ENCODE measurements at places on chromosomes 6 and 20.

DNA sequence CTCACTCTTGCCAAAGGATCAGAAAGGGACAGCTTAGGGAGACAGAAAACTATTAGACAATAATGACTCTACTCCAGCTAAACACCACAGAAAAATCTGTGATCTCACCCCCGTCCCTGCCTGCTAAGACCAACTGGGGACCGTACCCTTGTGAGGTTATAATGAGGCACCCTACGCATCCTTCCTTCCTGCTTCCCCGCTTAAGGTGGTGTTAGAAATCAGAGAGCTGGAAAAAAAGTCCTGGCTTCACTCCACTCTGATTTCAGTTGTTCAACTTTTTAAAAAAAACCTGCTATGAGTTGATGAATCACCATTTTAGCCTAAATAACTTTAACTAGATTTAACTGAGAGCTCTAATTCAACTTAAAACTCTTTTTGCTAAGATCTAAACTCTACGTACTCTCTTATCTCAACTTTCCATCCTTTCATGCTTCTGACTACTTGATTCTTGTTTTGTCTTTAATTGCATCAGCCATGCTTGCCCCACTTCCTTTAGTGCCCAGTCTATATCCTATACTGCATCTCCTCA, 35.8 kb upstream of the TMEM14A start:
- peak; percentile 32 for DNase-seq

- DNase-seq = peak; percentile 23
Measured at GRCh38 chr6:151723152-151723551, 84.3 kb upstream of the ESR1 start.

- DNase-seq = no peak
Measured at GRCh38 chr20:38092915-38093314, 59.4 kb downstream of the RPRD1B start.

- DNase-seq = no peak
Measured at GRCh38 chr6:44650495-44650894, 263.0 kb downstream of the CDC5L start.

DNA sequence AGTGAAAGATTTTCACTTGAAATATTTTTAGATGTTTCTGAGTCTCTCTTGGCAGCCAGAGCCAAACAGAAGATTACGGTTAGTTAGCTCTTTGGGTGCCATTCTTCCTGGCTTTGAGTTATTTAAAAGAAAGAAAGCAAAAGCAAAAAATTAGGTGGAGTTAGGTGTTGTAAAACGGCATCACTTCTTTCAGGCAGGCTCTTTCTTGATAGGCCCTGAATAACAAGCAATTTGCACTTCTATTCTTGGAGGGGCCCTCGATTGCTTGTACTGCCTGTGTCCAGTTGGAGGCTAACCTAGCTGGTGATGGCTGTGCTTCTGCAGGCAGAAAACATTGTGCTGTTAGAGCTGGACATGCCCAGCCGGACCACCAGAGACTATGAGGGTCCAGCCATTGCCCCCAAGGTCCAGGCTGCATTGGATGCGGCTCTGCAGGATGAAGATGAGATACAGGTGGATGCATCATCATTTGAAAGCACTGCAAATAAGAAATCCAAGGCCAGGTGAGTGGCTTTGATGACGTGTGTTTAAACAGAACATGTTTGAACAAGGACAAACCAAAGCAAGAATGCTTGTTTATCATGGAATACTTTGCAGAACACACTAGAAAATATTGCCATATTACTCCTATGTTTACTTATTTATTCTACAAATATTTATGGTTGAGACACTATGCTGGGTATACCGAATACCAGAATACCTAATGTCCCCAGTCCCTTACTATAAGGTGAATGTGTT, 28.1 kb upstream of the ASXL1 start:
- no peak for DNase-seq

DNA sequence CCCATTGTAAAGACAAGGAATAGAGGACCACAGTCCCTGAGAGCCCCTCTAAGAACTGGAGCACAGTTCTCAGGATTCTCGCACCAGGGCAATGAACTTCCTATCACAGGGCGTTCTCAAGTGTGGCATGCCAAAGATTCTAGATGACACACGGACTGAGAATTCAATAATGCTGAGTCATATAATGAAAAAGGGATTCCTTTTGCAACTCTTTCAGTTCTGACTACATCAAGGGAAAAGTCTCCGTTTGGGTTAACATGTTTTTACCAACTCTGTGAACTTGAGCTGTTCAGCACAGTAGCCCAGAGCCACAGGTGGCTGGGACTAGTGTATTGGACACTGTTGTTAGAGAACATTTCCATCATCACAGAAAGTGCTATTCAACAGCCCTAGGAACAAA, 3.4 kb downstream of the MED20 start:
- DNase-seq = no peak

GRCh38 chr20:34362502-34363061, 491 bp upstream of the ITCH start:
- DNase-seq = no peak

- no peak for DNase-seq
Measured at GRCh38 chr6:53727748-53728147, 62.2 kb upstream of the KLHL31 start.

DNA sequence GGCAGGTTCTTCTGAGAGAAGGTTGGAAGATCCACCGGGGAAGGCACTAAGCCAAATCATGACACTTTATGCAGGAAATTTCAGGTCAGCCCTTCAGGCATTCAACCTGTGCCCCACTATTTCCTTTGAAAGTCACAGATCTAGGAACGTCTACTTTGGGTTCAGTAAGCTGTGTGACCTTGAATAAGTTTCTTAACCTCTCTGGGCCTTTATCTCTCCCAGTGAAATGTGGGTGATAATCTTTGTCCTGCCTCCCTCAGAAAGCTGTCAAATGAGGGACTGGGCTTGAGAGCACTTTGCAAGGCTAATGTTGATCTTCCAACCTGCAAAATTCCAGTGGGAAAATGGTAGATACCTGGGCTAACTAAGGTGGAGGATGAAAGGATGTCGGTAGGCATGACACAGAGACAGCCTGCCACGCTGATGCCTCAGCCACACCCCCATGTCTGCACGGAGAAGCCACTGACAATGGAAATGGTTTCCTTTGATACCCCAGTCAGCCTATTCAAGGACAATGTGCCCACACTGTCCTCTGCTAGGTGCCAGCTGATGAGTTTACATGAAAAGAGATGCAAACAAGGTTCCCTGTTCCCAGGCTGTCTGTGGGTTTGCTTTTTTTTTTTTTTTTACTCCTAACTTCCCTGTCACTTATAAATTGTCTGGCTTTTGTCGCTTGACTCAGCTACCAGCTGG, 9.3 kb downstream of the BNIP5 start:
- DNase-seq = no peak

DNA sequence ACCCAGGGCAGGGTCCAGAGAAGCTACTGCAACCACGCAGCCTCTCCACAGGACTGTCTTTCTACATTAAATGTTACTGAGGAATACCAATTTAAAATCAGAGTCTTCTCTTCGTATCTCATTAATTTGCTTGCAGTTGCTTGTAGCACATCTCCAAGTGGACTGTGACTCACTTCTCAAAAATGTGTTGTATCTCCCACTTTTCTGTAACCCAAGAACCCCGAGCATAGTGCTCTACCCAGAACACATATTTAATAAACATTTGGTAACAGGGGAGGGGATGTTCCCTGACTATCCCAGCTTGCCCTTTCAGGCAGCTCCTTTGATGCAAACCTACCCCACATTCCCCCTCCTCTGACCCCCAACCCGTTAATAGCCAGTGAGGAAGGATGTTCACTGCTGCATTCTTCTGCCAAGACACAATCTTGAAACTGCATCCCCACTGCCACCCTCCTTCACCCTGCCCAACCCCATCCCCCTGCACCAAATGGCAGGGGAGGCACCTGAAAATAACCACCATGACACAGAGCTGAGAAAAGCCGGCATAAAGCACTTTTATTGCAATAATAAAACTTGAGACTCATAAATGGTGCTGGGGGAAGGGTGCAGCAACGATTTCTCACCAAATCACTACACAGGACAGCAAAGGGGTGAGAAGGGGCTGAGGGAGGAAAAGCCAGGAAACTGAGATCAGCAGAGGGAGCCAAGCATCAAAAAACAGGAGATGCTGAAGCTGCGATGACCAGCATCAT, 24.2 kb downstream of the FKBP1A start:
- DNase-seq = no peak

GRCh38 chr6:37558168-37558567, 58.5 kb upstream of the CCDC167 start:
- DNase-seq = no peak

- DNase-seq = no peak
Measured at GRCh38 chr20:56808732-56809131, 179.6 kb downstream of the TFAP2C start.

DNA sequence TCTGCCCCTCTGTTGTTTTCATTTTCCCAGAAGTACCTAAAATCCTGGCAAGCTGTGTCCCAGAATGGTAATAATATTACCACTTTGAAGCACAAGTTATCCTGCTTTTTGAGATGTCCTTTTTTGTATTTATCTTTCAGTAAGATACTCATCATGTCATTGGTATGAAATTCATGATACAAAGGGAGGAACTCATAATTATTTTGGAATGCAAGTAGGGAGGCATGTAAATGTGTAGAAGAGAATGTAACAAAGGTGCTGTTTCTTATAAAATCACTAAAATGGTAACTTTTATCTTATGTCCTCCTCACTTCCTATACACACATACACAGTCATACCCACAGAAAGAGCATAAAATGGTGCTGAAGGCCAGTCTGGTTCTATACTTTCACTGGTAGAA, 109.9 kb downstream of the CD2AP start:
- DNase-seq = no peak

GRCh38 chr20:39773380-39774000, 811.3 kb downstream of the DHX35 start:
- DNase-seq = no peak

DNA sequence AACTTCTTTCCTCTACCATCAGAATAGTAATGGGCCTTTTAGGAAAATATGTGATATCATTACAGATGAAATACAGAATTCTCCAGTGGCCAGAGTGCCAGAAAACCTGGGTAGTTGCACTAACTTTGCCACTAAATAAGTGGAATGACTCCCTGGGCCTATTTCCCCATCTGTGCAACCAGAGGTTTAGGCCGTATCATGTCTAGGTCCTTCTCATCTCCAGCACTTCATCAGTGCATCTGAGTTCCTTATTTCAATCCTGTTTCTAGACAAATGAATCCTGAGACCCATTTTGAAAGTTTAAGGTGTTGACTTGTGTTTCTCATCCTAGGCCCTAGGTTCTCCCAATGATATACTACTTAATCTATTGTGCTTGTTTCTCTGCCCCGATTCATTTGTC, 236.2 kb downstream of the CD83 start:
- DNase-seq = no peak

DNA sequence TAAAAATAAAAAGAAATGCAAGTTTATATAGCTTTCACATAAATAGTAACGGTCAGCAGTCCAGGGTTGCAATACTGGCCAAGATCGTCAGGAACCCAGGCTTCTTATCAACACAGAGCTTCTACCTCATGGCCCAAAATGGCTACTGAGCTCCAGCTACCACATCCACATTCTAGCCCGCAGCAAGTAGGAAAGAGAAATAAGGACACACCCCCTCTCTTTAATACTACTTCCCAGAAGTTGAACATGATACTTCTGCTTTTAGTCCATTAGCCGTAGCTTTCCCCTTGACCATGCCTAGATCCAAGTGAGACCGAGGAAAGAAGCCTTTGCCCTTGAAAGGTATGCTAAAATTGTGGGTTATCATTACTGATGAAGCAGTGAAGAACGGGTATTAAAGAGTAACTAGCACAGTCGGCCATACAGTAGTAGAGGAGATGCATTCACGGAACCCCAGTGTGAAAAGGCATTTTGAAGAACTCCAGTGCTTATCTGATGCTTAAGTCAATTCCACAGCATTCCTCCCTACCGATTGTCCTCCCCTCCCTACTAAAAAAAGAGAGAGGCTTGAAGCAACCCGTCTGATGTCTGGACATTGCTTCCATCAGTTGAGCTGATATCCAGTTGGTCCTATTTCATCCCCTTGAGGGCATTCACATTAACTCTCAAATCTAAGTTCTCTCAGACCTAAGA, 226.9 kb upstream of the RREB1 start:
- DNase-seq = no peak

- peak; percentile 3 for DNase-seq
Measured at GRCh38 chr6:20173833-20174792, 38.2 kb downstream of the MBOAT1 start.

GRCh38 chr6:16236631-16237199, 1.7 kb upstream of the GMPR start:
- DNase-seq = no peak

- no peak for DNase-seq
Measured at GRCh38 chr6:8432614-8433013, 2.7 kb downstream of the SLC35B3 start.

- no peak for DNase-seq
Measured at GRCh38 chr6:57019434-57019833, 27.1 kb upstream of the KIAA1586 start.

DNA sequence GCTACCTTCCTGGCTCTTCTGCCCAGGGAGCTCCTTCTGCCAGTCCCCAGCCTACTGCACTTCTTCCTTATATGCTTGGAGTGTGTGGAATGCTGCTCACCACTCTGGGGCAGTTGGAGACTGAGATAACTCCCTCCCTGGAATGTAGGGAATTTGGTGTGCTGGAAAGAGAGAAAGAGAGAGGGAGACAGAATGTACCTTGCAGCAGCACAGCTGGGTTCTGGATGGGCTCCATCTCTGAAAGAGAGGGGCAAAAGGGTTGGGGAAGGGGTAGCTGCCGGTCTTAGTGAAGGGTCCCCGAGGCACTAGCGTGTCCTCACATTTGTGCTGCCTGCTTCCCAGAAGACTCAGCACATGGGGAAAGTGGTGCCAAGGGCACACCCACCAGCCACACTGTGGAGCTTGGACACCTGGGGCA, 40.2 kb upstream of the DDR1 start:
- no peak for DNase-seq

- DNase-seq = no peak
Measured at GRCh38 chr6:170590725-170591124, 6.3 kb upstream of the PDCD2 start.

GRCh38 chr6:164612751-164613150, 696.7 kb downstream of the C6orf118 start:
- no peak for DNase-seq

GRCh38 chr6:2819978-2820377, 21.7 kb downstream of the SERPINB1 start:
- DNase-seq = no peak

GRCh38 chr6:75609639-75610590, 8.2 kb downstream of the SENP6 start:
- no peak for DNase-seq

DNA sequence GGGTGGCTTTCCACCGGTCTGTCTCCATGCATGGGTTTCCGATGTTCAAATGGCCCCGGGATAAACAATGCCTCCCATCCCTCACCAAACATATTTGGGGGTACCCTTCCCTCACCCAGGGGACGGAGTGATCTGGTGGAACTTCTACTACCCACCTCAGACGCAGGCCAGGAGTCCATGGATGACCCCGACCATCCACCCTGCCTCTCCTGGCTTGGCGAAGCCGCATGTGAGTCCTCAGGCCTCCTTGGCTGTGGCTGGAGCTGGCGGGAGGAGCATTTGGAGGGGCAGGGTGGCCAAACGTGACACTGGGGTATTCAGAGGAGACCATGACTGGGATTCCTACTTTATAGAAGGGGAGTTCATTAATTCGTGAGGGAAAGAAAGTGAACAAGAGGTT, 45.9 kb upstream of the FRMD1 start:
- DNase-seq = no peak
